NCI-H1105 treated with DMSO at 0.1 percent for 48 hours (cell line): ENCODE measurements at places on chromosomes 16 and 17.

- DNase-seq: no peak
Observed at GRCh38 chr16:84614968-84615813, 2.7 kb downstream of the COTL1 start.

DNA sequence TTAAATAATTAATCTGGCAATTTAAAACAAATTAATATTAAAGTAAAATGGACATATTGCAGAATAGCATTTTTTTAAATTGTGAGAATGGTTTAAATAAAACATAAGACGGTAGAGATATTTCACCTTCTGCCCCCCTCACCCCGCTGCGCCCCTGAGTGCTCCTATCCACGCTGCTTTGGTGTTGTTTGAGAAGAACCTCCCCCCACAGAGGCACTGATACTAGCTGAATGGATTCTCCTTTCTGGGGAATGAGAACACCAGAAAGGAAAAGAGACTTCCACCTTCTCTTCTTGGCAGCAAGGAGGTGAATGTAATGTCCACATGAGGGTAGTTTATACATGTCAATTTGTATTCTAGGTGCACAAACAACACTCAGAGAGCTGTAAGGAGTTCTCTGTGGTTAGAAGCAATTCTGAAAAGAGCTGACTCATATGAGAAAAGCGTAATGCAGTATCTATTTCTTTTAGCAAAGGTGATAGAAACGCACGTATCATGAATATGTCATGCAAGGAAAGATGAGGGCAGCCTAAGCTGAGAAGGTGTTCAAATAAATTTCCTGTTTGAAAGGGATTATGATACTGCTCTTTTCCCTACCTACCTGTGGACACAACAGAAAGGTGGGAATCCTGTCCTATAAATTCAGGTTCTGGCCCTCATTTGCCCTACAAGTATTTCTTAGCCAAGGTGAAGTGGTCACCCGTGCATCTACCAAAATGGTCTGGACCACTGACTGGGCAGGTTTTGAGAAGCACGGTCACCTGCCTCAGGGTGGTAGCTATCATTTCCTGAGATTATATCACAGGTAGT, 126.9 kb downstream of the PARN start:
- DNase-seq: no peak

GRCh38 chr16:89999831-90000574, 19.3 kb downstream of the DBNDD1 start:
- DNase-seq: no peak

GRCh38 chr17:49858796-49859195, 10.9 kb upstream of the TAC4 start:
- DNase-seq: no peak

DNA sequence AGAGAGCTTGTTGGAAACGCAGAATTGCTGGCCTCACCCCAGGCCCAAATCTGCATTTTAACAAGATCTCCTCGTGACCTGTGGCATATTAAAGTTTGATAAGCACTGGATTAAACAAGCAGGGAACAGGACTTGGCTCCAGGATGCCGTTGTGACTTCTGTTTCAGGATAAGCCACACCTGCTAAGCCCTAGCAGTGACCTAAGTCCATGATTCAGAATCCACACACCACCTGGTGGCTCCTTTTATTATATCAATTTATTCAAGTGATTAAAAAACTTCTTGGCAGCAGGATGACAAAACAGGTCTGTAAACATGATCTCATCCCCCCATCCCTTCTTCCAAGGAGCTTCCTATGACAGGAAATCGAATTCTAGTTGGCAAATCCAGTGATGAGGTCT, 9.1 kb downstream of the NAGPA start:
- DNase-seq: peak; percentile 60

GRCh38 chr16:31118223-31119155, 1.0 kb downstream of the KAT8 start:
- no peak for DNase-seq

DNA sequence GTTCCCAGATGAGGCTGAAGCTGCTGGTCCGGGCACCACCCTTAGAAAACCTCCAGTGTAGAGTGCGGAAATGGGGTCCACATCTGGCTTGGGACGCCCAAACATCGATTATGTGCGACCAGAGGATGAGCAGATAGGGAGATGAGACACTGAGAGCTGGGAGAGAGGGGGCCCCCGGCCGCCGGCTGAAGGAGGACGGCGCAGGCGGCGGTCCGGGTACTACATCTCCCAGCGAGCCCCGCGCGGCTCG, 182 bp upstream of the SPECC1 start:
- DNase-seq: no peak

DNA sequence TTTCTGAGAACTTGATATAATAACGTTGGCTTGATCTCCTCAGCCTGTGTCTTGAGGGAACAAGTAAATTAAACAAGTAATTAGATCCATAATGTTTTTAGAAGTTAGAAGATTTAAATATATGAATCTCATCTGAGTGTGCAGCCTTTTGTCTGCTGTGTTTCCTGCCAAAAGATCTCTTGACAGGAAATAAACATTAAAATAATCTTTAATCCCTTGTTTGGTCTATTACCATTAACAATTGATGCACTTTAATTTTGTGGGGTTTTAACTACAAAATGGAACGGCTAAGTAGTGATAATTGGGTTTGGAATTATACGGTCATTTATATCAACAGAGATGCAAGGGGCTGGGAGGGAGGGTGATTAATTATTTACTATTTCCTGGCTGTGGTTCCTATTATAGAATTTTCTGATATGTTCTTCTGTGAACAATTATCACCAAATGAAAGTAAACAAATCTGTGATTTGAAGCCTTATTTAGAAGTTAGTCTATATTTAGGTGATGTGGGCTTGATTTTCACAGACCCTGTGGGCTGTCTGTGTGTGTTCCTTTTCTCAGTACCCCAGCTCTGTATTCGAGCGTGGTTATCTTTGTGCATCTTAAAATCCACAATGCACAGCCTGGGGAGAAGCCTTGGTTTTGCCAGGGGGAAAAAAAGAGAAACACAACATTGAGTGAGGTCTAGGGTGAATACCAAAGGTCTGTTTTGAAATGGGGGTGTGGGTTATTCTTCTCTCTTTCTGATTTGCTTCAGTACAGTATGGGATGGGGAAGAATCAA, 556.1 kb downstream of the WWOX start:
- DNase-seq: peak; percentile 58

DNA sequence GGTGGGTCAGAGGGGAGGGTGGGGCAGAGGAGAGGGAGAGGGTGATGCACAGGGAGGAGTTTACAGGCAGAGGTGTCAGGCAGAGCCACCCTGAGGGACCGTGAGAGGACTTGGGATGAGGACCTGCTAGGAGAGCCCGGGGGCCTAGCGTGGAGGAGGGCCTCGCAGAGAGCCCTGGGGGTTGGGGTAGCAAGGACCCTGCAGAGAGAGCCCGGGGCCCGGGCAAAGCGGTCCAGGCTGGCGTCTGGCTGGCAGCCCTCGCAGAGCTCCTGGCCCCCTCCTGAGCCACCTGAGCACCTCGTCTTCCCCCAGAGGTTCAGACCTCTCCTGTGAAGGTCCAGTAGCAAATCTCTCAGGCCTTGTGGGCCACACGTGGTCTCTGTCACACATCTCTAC, 42.0 kb upstream of the ZNF469 start:
- DNase-seq: no peak

DNA sequence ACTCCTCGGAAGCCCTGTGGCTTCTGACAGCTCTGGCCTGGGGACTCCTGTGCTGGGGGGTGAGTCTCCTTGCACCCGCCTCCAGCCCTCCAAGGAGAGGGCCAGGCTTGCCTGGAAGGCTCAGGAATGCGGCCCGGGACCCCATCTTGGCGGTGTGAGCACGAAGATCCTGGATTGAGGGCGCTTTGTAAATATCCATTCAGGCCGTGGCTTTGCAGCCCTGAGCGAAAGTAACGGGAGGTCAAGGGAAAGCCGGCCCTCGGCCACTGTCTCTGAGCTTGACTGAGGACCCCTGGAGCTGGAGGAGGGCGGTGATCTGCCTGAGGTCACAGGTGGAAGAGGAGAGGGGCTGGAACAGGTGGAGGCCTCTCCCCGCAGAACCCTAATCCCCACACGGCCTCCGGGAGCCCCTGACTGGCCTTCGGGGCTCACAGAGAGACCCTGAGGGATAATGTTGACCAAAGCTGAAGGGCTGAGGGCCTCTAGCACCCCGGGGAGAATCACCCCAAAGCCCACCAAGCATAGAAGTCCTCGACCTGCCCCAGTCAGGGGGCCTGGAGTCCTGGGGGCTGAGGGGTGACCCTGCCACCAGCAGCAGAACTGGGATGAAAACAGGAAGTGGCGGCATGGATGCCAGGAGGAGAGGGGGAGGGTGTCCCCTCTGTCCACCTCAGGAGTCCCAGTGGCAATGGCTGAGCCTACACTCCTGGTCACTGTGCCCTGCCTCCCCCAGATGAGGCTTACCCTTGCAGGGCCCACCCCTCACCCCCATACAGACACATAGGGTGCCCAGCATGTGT, 8.3 kb upstream of the RASD1 start:
- no peak for DNase-seq

DNA sequence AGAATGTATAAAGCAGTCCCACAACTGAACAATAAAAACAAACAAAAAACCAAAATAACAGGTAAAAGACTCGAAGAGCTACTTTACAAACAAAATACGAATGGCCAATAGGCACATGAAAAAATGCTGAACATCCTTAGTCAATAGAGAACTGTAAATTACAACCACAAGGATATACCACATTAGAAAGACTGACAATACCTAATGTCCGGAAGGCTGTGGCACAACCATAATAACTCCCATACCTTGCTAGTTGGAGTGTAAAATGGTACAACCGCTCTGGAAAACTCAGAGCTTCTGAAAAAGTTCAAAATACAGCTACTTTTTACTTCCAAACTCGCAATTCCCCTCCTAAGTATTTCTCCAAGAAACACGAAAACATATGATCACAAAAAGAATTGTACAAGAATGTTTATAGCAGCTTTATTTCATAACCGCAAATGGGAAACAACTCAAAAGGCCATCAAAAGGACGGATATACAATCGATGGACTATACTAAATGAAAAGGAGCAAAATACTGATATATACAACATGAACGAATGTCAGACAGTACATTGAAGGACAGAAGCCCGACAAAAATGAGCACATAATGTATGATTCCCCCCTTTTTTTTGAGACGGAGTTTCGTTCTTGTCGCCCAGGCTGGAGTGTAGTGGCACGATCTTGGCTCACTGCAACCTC, 2.3 kb downstream of the TP53 start:
- no peak for DNase-seq

DNA sequence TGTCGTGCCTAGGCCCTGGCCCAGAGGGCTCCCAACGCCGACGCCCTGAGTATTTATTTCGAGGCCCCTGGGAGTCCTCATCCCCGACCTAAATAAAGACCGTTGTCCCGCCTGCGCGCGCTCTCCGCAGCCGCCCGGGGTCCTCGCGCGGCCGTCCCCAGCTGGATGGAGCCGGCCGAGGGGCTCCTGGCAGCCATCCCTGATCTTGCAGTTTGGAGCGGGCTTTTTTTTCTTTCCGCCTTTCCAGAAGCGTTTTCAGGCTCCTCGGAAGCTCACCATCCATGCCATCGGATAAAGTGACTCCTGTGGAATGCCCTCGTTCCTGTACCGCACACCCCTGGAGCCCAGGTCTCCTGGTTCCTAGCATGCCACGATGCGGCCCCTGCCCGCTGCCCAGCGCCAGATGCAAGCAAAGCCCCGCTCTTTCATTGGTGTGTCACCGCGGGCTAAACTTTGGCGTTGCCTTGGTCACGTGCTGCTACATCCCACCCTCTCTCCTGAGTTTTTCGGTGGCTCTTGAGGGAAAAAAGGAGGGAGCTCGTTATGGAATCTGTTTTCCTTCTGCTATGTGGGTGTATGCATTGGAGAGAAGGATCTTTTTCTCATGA, 716 bp downstream of the TMEM94 start:
- DNase-seq: peak; percentile 69

- DNase-seq: no peak
Observed at GRCh38 chr17:4241535-4241934, 22.2 kb downstream of the ANKFY1 start.

- no peak for DNase-seq
Observed at GRCh38 chr17:80765241-80765961, 220.8 kb downstream of the RPTOR start.

DNA sequence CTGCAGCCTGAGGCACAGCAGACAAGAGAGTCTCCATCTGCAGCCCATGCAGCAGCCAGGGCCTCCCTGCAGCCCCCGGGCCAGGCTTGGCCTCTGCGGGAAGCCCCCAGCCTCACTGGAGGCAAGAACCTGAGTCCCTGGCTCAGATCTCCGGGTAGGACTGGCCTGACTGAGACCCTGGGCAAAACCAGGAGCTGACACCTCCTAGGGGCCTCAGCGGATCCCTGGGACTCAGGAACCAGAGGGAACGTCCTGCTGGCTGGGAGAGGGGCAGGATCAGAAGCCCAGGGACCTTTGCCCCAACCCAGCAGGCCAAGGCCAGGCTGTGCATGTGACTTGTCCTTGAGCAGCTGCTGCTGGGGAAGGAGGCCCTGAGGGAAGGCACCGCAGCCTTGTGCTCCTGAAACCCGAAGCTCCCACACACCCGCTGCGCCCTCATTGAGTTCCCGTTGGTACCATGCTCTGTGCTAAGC, 1.7 kb upstream of the PRSS21 start:
- DNase-seq: no peak

DNA sequence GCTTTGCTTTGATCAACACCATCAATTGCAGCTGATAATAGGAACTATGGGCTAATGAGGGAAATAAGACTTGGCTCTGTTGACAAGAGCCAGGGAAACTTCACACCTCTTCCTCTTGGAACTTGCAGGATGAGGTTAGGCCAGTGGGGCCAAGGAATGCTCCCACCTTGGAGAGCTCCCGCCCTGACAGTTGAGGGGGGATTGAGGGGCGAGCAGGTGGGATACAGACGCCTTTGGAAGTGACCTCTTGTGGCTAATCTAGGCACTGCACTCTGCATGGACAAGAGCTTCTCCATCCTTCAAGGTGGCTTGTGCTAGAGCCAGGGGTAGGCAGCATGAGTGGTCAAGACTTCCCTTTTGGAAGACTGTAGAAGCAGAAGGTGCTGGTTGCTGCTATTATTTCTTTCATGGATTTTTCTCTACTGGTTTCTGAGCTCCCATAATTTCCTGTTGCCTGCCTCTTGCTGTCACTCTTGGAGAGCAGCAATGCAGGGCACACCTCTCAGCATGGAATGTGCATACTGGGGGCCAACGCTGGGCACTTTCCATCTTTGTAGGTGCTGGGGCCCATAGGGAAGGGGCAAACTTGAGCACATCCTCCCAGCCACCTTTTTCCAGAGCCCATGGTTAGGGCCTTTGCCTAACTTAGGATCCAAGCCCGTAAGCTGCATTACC, 2.3 kb upstream of the PHF12 start:
- DNase-seq: peak; percentile 40

GRCh38 chr17:72710834-72711233, 381.7 kb downstream of the SLC39A11 start:
- no peak for DNase-seq
